ENCODE measurements at places on chromosomes 4 and X.

GRCh38 chr4:164902608-164903007 is 25.6 kb downstream of the APELA start:
- DNase-seq, result no peak

DNA sequence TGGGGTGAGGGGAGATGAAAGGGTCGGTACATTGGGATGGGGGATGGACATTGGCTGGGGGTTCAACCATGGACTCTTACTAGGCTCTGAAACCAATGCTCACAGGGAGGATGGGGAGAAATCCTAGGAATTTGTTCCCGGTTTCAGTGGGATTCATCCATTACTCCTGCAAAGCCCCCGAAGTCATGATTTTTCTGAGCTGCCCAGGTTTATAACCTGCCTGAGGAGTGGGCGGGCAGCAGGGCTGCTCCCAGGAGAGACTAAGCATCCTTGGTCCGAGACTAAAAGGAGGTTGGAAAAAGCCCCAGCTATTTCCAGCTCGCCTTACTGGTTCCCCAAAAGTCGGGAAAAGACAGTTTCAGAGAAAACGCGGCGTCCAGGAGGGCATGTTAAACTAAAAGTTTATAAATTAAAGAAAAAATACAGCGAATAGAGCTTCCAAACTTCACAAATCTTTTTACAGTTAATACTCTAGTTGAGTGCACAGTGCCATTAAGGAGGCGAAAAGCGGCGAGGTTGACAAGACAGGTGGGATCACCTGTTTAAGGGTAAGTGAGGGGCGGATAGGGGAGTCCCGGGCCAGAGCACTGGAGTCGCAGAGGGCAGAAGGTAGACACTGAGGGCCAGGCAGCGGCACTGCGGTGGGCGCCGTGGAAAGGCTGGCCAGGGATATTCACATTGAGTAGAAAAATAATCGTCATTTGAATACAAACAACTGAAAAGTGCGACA is 3.7 kb downstream of the NKX3-2 start:
- DNase-seq, result no peak

DNA sequence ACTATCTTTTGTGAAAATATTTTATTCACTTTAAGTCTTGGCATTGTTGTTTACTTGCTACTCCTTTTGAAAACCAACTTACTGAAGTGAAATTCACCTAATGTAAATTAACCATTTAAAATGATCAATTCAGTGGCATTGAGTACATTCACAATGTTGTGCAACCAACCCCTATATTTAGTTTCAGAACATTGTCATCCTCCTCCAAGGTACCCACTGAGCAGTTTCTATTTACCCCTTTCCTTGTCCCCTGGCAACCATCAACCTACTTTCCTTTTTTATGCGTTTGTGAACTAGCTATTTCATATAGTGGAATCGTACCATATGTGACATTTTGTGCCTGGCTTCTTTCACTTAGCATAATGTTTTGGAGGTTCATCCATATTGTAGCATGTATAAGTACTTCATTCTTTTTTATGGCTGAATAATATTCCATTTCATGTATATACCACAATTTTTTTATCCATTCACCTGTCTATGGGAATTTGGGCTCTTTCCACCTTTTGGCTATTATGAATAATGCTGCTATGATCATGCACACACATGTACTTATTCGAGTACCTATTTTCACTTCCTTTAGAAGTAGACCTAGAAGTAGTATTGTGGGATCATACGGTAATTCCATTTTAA is 85.0 kb downstream of the WWC2 start:
- DNase-seq, result no peak

DNA sequence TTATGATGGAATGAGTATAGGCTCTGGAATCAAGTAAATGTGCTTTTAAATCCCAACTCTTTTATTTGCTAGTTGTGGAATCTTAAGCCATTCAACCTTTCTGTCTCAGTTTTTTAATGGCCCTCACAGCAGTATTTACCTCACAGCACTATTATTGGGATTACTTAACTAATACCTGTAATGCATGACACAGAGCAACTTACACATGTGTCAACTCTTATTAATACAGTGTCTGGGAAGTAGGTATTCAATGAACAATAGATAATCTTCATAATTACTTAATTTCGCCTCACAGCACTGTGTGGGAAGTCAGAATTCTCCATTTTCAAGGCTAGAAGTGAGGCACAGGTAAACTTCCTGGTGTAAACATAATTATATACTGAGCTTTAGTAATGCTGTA is 149.7 kb upstream of the NUDT6 start:
- DNase-seq, result no peak

Data from EL (cell line).